Naive thymus-derived CD4-positive, alpha-beta T cell (primary cell): ENCODE measurements at places on chromosomes 11 and 22.

GRCh38 chr11:117395476-117395875 is 67.8 kb downstream of the CEP164 start:
- DNase-seq: no peak

DNA sequence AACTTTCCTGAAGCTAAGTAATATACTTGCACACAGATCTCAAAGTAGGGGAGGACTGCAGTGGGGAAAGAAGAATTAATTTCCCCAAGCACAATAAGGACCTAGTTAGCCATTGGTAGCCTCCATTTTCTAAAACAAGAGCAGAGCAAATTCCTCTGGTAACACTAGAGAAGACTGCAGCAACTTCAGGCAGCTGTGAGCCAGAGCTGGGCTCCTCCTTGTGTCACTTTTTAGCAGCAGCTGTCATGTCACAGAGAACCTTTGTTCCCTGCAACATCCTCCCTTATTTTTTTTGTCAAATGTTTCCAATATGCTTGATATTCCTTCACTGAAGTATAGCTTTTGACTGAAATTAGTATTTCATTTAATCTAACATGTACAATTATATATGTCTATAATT is 54.4 kb downstream of the RRAS2 start:
- no peak for DNase-seq

- DNase-seq: no peak
Observed at GRCh38 chr11:78138694-78139421, 568 bp downstream of the ALG8 start.

- DNase-seq: no peak
Observed at GRCh38 chr11:88326099-88326498, 11.4 kb downstream of the CTSC start.

DNA sequence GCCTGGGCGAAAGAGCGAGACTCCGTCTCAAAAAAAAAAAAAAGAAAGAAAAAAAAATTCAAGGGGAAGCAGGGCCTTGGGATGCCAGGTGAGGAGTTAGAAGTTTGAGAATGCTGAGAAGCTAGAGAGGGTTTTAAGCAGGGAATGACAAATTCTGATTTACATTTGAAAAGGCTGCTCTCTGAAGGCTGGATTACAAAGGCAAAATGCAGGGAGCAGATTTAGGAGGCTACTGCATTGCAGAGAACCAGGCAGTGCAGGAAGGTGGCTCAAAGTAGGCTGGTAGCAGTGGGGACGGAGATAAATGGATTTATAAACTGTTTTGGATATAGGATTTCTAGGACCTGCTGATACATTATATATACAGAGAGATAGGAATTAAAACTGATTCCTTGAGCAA is 66.6 kb downstream of the KCNC1 start:
- DNase-seq: no peak

DNA sequence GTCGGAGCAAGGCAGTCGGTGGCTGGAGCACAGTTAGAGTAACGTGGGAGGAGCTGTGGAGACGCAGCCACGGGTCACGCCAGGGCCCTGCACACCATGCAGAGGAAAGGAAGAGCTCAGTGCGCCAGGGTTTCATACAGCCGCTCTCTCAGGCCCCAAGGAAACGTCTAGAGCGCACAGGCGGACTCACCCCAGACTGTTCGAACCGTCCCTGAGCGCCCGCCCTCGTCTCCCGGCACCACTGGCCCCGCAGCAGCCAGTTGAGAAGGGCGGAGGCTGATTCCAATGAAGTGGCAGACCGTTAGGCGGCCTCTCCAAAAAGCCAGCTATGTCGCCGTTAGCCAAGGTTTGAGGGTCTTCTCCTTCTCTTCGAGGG is 483 bp upstream of the HYLS1 start:
- DNase-seq: no peak

DNA sequence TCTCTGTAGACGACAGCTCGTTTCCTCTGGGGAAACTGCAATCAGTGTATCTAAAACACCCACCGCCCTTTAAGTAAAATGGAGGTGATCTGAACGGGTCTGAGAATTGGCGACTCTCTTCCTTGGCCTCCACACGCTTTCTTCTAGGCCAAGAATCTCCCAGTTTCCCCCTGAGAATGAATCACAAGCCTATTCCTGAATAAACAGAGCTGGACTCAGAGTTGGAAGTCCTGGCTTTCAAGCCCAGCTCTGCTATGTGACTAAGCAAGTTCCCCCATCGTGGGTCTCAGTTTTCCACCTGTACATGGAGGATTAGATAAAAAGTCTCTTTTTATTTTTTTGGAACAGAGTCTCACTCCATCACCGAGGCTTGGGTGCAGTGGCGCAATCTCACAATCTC is 200.4 kb downstream of the MN1 start:
- DNase-seq: no peak

DNA sequence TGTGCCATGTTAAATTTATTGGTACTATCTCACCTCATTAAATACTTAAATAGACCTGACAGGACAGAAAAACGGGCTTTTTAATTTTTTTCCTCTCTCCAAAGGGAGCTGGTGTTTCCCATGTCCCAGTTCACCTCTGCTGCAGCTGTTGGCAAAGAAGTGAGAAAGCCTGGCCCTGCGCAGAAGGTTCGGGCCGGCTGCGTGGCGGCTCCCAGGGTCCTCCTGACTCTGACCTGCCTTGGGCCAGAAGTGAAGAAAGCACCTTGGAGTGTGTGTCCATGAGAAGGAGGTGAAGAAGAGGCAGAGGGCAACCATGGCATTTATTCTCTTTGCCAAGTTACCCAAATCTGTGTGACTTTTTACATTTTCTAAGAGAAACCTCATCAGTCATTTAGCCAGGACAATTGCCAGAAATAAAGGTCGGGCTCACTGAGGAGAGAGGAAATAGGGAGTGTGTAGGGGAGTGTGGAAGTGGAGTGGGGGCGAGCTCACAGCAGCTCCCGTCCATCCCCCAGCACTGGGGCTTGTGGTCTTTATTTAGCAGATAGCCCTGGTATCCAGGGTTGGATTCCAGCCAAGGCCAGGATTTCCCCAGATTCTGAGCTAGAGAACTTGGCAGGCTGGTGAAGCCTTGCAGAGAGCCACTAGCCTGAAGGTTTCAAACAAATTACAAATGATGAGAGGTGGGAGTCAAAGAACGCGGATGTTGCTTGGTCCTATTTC is 102.4 kb upstream of the CADM1 start:
- DNase-seq: no peak

DNA sequence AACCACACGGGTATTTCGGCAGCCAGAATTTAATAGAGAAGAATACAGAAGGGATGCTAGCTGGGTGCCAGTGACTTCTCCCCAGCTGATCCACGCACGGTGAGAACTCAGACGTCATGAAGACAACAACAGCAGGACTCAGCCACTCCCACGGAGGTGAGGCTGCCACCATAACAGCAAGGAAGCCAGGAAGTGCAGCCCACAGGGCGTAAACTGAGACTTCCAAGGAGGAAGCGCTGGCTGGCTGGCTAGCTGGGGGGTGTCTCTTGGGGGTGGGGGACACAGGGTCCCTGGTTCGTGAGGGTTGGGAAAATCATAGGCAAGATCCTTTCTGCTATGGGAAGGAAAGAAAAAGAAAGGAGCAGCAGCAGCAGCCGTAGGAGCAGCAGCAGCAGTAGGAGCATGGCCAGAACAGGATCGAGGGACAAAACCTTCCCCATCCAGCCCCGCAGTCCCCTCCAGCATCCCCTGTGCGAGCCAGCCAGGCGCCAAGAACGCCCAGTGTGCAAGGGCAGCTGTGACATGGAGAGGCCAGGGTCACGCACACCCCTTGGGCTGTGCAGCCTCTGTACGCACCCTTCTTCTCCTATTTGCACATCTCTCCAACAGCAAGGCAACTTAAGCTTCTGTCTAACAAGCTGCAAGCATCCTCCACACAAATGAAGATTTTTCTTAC is 49.6 kb upstream of the SHANK2 start:
- no peak for DNase-seq

GRCh38 chr11:47991266-47991830 is 11.0 kb downstream of the PTPRJ start:
- DNase-seq: no peak

GRCh38 chr11:32893343-32894148 is 935 bp downstream of the QSER1 start:
- no peak for DNase-seq

- DNase-seq: no peak
Observed at GRCh38 chr11:46422588-46422987, 31.0 kb upstream of the CHRM4 start.

DNA sequence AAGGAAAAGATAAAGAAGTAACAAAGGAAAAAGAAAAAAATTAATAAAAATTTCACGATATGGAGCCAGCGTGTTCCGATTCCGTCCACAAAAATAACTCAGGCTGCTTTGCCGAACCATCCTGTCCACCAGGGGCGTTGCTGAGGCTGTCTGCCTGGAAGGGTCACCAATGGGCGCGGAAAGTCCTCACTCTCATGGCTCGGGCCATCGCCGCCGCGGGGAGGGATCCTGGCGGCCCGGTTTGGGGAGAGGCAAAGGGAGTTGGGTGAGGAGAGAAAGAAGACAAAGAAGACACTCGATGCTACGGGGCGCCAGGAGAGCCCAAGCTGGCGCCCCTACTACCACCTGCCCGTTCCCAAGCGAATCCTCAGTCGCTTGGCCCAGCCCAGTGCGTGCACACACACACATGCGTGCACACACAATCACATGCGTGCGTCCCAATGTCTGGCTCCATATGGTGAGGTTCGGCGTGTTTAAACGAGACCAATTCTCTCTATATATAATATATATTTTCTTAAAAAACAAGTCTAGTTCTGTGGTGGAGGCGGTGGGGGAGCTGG is 5.6 kb upstream of the PYGM start:
- DNase-seq: no peak

- no peak for DNase-seq
Observed at GRCh38 chr11:36280531-36280930, 8.7 kb downstream of the COMMD9 start.

DNA sequence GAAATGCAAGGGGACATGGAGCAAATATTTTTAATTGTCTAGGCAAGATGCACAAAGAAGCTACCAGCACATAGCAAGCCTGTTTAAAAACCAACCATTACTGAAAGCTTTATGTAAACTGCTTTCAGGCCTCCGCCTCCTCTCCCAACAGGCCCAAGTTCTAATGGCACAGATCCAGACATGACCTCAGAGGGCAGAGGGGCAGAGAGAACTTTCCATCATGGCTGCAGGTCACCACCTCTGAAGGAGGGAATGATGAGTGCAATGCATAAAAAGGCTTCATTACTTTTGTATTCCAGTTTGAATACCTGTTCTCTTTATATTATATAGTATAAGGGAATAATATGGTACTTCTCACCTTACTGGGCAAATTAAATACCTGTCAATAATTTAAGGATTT is 15.2 kb downstream of the DDX17 start:
- no peak for DNase-seq

DNA sequence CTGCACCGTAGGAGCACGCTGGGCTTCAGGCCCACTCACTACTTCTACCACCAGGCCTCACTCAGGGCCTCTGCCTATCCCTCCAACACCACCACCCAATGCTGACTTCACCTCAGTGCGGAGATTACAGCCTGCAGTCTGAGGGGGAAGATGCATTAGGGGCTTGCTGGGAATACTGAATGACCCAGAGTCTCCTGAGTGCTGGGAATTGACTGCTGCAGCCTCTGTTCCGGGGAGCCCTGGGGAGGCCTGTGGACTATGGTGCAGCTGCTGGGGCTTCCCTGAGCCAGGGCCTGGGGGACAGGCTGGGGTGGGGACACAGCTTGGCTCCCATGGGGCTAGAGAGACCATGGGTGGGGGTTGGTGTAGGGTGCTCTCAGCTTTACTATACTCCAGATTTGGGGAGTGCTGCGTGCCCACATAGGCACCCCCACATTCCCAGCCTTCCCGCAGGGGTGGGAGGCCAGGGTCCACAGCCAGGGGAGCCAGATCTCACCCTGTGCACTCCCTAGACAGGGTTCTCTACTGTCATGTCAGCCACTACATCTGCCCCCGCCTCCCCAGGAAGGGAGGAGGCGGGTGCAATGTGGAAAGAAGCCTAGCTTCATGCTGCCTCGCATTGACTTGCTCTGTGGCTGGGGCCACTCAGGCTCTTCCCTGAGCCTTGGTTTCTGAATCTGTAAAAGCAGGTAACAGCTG is 44.4 kb downstream of the GDPD5 start:
- no peak for DNase-seq

GRCh38 chr11:82004537-82005213 is 729.0 kb downstream of the FAM181B start:
- DNase-seq: no peak

DNA sequence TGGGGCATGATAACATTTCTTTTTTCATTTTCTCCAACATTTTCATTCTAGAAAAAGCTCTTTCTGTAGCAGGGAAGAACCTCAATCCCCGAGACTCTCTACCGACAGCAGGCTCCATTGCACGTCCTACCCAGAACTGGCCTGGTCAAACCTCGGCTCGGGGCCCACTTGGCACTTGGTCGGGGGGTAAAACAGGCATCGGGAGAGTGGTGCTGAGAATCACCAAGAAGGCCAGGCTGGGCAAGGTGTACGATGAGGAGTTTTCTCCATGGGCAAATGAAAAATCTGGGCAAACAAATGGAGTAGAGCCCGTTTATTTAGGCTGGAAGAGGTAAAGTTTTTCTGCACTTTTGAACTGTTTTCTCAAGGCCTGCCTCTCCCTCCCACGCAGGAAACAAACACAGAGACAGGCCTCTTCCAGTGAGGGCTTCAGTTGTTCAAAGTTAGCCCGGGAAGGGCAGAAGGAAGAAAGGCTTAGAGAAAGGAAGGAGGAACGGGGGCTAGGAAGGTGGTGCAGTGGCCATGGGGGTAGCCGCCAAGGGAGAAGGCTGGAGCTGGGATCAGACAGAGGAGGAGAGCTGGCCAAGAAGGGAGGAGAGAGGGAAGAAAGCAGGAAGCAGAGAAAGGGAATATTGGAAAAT is 87.6 kb downstream of the ETS1 start:
- DNase-seq: no peak

GRCh38 chr11:25981998-25982397 is 349.9 kb upstream of the ANO3 start:
- DNase-seq: no peak

DNA sequence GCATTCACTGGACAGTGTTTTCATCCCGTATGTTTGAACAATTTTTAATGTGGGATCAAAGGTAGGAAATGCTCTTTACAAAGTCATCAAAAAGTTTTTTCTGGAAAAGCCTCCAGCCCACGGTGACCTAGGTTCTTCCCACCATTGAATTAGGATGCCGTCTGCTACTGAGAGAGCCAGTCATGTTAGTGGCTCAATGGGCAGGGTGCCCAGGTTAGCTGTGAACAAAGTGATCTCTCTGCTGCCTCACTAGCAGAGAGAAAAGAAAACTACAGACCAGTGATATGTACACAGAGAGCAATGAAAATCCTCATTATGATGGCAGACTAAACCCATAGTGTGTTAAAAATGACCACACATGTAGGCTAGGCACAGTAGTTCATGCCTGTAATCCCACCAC is 32.4 kb downstream of the KCNQ1 start:
- DNase-seq: no peak

GRCh38 chr11:34158661-34159060 is 53.2 kb downstream of the NAT10 start:
- no peak for DNase-seq
